Brain pericyte (primary cell): ENCODE measurements at places on chromosomes 12 and 14.

GRCh38 chr12:34606749-34607519 is 584.6 kb downstream of the ALG10 start:
- no peak for DNase-seq

DNA sequence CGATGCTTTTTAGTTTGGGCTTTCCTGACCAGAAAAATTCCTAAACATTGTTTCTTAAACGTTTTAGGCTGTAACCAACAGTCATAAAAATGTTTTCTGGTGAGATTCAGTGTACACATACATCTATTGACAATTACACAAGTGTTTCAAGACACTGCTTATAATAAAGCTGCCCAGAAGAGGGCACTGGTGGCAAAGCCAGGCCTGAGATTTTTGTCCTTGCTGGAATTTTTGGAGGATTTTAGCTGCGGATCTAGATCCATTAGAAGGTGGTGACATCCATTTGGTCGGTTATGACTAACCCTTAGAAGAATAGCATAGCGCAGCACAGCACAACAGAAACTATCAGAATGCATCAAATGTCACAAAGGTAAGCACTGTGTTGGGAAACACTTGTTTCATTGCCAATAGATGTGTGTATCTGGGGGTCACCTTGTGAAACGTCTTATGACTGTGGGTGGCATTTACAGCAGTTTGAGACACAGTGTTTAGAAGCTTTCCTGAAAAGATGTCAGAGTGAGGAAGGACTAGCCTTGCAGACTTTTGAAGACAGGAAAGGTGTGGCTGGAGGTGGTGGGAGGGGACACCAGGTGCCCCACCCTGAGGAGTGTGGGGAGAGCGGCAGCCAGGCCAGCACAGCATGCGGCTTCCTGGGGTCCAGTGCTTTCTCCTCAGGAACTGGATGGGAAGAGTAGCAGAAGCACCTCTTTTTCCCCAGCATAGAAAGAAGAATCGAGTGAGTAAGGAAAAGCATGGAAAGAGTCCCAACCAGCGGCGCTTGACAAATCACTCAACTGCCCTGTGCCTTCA is 54.7 kb upstream of the FKBP4 start:
- DNase-seq = no peak

DNA sequence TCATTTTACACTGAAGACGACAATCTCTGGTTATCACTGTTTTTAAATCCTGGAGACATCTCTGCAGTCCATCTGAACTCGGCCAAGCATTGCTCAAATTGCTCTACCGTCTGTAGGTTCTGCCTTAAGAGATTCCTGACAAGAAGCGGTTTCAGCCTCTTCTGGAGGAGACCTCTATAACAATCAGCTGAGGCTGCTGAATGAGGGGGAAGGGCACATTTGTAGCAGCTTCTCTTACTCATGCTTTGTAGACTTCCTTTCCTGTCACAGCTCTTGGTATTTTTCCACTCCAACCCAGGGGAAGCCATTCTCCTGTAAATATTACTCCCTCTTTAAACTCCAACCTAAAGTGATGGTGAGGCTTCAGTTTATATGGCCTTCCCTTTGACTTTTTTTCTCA is 3.0 kb downstream of the ARG2 start:
- no peak for DNase-seq

DNA sequence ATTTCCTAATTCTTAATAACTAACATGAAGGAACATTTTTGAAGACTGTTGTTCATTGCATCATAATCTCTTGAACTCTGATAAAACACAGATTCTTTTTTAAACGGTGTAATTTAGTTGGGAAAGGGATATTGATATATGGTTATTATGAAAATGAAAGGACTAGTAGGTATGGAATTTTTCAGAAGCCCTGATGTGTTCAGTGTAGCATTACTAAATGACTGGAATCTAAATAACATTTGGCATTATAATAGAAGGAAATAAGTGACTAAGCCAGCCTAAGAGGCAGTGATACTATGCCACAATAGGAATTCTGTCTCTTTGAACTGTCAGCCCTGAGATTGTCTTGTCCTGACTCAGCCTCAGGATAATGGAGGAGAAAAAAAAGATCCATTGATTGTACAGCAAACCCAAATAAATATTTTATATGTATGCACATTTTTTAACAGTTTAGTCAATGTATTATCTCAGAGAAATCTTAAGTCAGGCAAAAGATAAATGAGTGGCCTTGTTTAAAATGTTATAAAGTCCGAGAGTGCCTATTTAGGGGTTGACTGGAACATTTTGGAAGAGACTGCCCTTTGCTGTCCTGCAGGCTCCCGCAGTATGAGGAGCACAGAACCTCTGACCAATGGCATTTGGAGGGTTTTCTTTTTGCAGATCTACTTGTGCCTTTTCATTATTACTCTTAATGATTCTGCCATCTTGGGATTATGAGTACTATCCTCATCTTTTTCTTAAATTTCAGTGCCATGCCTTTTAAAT is 271.2 kb downstream of the EGLN3 start:
- DNase-seq = no peak

DNA sequence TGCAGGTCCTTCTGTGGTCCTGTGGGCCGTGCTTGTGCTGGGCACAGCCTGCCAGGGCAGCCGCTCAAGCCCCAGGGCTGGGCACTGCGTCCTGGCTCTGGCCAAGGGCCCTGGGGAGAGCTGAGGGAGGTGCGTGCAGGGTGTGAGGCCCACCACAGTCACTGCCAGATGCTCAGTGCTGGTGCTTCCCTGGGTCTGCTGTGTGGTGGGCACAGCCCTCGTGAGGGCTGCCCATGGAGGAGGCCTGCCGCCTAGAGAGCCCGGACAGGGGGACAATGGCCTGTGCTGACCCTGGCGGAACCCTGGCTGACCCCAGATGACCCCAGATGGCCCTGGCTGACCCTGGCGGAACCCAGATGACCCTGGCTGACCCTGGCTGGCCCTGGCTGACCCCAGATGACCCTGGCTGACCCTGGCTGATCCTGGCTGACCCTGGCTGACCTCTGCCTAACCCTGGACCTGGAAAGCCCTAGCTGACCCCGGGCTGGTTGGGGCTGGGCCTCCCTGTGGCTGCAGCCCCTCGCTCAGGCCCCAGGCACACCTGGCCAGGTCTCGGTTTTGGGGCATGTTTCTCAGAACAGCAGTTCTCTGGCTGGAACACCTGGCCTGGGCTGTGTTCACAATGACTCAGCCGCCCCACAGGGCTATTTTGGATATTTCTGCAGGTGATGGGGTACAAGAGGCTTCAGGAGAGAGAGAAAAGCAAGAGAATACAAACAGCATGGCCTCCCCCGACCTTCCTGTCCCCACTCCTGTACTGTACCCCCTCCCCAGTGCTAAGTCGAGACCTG is 55.4 kb downstream of the TMEM121 start:
- no peak for DNase-seq

DNA sequence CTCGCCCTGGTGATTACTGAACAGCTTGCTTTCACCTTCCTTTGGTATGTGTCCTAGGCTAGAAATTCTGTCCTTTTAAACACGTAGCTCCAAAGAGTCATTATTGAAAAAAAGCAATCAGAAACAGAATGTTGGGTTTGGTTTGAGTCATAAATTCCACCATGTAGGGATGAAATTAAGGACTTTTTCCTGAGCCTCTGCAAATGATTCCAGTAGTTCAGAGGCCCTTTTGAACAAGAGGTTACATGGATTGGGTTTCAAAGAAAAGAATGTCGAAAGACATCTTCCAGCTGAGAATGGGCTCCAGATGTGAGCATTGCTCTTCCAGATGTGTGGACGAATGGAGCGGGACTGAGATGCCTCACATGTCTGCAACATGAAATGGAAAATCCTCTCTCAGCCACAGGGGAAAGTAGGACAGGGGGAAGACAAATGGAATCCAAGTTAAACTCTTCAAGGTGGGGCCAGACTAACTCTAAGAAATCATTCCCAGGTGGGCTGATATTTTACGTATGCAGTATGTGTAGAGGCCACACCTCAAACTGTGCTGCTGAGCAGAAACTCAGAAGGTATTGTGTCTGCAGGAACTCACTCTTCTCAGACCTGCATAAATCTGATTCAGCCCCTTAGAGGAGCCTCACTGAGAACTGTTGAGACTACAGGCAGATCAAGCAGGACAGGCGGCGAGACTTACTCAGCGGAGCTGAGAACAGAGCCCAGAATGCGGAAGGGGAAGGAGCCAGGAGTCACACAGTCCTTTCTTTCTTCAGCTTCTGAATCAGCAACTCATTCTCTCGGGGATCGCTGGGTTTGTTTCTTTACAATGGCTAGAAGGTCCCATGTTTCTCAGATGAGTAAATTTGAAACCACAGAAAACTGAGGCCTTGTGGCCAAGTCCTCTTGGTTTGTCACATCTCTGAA is 23.3 kb upstream of the EMP1 start:
- peak; percentile 26 for DNase-seq

DNA sequence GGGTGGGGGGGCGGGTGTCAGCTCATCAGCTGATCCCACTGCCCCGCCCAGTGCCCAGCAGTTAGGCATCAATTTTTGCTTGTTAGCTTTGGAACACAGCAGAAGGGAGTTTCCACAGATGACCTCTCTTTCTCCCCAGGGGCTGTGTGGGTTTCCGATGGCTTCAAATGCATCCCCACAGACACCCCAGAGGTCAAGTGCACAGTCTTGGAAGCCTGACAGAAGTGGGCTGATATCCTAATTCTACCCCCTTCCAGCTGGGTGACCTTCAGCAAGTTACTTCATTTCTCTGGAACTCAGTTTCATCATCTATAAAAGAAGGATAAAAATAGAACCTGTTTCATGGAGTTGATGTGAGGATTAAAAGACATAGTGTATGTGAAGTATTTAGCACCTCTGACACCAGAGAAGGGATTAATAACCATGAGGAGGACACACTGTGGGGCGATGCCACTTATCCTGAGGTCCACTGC is 22.0 kb downstream of the TTC9 start:
- no peak for DNase-seq

GRCh38 chr12:5433845-5434646 is 2.1 kb downstream of the NTF3 start:
- DNase-seq = no peak

DNA sequence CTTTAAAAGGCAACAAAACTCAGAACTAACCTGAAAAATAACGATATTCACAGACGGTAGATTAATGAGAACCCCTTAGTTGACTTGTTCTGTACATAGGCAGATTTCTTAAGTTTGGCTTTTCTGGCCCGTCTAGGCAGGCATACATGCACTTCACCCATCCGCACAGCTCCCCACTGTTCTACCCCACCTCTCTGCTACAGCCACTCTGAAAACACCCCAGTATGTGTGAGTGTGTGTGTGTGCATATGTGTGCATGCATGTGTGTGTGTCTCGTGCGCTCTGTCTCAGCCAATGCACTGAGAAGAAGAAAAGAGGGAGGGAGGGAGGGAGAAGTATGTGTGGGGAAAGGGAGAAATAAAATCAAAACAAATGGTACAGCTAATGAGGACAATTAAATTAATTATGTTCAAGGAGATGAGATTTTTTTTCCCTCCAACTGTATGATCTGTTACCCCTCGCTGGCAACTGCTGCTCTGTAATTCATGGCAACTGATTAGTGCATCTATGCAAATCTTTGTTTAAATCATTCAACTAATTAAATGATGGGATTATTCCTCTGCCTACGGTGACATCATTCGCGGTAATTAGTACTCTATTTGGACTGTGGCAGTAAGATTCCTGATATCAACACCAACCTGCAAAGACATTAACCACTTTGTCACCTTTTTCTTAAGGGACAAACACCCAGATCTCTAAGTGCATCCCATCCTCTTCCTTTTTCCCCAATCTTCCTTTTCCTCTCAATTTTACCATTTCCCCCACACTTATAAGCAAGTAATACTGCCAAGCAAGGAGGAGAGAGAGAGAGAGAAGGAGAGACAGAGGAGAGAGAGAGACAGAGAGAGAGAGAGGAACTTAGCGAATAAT is 2.2 kb upstream of the LMO3 start:
- DNase-seq = no peak

- DNase-seq = no peak
Observed at GRCh38 chr12:84572196-84572595, 340.4 kb downstream of the SLC6A15 start.

GRCh38 chr12:96824074-96824837 is 82.8 kb upstream of the NEDD1 start:
- DNase-seq = no peak

- DNase-seq = no peak
Observed at GRCh38 chr12:69061574-69061973, 128.6 kb upstream of the CPM start.

GRCh38 chr14:74179856-74180255 is 59.4 kb upstream of the VSX2 start:
- DNase-seq = no peak

- peak; percentile 40 for DNase-seq
Observed at GRCh38 chr12:109110988-109111495, 5.3 kb upstream of the ACACB start.

DNA sequence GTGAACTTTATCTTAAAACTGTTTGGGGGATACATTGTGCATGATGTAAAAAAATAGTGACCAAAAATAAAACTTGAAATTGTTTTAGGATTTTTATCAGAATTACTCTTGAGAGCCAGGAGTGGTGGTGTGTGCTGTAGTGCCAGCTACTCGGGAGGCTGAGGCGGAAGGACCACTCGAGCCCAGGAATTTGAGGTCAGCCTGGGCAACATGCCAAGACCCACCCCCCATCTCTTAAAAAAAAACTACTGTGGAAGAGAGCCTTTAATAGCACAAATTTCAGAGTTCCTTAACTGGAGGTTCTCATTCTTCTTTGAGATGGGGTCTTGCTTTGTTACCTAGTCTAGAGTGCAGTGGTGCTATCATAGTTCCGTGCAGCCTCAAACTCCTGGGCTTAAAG is 21.5 kb downstream of the CPSF2 start:
- no peak for DNase-seq

GRCh38 chr12:117284140-117284539 is 77.3 kb downstream of the NOS1 start:
- DNase-seq = no peak

DNA sequence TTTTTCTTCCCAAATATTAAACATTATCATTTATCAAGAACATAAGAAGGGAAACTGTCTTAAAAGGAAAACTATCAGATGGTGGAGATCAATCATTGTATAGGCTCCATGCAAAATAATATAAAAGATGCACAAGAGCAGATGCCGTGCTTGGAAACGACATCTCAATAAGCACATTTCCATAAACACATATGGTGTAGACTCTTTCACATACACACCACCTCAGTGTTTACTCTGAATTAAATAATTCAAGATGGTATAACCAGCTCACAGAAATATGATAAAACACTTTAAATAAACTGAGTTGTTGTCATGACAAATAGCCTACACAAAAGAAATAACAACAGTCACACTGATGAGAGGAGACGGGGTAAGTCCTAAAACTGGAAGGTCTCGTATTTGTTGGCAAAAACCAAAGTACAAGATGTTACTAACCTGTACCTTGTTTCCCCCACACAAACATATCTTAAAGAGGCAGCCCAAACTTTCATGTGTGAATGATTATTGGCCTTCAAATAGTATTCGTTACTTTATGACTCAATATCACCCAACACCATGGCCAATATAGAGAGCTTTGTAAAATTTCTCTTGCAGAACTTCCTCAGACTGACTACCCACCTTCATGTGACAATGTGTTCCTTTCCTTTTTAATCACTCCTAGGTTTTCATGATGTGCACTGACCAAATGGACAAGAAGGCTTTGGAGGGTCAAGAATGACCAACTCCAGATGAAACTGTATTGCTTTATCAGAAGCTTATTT is 48.6 kb upstream of the TMPO start:
- DNase-seq = no peak
